ENCODE measurements at places on chromosomes 3 and 15. TPM values are rescaled to one million over a fixed set of nuclear protein-coding genes. Genes with fewer than 3 reads are reported as not detected.

DNA sequence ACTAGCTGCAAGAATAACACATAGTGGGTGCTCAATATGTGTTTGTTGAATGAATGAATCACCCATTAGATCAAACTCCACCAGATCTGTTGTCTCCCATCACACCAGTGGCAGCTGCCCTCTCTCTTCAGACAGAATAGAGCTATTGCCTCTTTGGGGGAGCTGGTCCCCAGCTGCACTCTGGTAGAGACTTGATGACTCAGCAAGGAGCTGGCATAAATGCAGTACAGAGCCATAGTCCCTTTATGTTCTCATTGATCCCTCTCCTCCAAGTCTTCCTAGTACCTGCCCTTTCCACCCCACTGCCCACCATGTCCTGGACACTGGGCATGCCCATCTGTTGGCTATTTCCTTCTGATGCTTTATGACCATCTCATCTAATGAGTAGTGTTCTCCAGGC is 361.9 kb downstream of the LRTM1 start:
- DNase-seq, result no peak

- no peak for DNase-seq
These were observed 370.9 kb downstream of the GABRG3 start for GRCh38 chr15:27341780-27342343.

GRCh38 chr3:76352511-76353284 is 567.3 kb upstream of the ZNF717 start:
- no peak for DNase-seq

DNA sequence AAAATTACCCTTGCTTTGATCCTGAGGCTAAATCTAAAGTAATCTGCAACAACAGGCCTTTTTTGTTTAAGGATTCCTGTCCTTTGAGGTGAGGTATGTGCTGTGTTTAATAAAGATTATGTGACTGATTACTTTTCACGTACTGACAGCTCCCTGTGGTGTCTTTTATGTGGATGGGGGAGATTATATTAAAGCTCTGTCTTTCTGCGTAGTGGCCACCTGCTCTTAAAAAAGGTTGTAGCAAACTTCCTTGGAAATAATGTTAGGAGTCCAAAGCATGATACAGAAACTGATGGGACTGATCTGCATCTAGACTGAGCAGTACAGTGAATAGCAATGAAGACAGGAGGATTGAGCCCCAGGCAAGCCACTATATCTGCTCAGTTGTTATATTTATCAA is 453.0 kb upstream of the GOLIM4 start:
- DNase-seq, result no peak

DNA sequence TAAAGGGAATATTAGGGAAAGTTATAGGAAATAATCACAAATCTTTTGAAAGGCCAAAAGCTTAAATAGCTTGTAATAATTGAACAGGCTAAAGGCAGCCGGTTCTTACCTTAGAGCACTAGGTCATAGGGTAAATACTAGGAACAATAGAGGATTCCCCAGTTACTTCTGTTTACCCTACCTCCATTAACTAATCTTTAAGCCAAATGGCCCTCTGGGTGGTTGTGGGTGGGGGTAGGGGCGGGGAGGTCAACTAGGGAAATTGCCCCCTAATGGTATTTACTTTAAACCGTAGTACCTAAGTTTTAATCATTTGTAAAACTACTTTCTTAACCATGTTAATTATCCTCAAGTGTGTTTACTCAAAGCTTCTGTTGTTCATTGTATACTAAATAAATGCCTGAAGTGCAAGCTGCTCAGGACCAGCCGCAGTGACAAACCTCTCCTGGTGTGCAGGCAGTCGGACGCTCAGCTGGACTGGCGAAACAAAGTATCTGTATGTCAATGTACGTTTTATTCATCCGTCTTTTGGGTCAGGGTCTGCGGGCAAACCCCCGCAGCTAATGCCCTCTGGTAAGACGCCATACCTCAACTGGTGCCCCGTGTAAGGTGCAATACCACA is 18.9 kb downstream of the MAGEL2 start:
- no peak for DNase-seq

DNA sequence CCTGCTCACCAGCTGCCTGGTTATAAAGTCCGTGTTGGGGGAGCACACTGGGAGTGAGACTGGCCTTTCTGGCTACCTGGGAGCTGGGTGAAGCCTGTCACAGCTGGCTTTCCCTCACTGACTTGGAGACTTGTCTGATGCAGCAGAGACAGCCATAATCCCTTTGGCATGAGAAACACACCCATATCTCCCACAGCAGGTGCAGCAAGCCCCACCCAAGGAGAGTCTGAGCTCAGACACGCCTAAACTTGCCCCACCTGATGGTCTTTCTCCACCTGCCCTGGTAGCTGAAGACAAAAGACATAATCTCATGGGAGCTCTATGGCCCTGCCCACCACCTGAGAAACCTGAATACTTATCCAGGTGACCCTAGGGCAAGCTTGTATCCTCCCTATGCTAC is 54.8 kb downstream of the NMD3 start:
- no peak for DNase-seq

DNA sequence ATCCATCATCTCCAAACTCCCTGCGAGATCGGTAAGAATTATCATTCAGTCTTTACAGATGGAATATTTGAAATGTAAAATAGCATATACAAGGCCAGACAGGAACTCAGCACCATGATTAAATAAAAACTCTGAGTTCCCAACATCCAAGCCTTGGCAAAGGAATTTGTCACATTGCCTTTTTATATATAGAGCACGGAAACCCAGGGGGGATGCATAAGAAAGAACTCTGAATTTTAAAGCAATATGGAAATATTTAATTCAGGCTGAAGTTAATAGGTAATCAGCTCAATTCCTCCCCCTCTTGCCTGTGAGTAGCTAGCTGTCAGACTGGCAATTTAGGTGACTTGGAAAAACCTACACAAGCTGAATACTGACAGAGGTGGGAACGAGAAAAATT is 217.9 kb upstream of the KCNMB2 start:
- peak; percentile 37 for DNase-seq

DNA sequence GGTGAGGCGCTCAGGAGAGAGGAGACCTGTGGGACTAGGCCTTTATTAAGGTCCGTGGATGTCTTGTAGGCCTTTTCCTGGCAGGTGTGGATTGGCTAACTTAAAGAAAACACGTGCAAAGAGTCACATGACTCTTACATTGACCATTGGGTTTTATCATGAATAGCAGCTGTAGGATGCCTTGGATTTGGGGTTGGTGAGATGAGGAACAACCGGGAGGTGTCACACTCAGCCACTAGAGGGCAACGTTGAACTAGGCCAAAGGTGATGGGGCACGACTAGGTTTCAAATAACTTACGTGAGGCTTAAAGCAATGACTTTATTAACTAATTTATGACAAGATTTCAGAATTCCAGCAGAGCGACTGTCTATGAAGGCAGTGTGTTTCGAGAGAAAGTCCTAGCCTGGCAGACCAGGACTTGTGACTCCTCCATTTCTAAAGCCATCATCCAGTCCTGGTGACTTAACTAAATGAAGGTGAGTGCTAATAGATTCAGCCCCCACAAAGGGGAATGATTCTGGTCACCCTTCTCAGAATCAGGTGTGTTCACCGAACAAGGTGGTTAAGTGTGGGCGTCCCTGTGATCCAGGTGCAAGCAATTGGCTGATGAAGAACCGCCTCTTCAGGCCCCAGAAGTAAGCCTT is 345.6 kb downstream of the MCTP2 start:
- DNase-seq, result no peak

DNA sequence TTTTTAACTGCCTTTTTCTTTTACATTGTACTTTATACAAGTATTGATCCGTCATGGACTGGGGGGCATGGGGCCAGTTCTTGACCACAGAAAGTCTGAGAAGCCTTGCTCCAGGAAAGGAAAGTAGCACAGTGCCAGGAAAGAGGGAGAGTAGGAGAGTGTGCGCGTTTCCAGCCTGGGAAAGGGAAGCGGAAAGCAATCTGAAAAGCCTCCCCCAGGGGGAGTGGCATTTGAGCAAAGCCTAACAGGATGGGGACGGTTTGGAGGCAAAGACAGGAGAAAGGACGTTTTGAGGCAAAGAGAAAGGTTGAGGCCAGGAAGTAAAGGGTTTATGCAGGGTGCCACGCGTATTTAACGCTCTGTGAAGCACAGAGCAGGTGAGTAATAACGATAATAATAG is 116.9 kb downstream of the RORA start:
- DNase-seq, result no peak

DNA sequence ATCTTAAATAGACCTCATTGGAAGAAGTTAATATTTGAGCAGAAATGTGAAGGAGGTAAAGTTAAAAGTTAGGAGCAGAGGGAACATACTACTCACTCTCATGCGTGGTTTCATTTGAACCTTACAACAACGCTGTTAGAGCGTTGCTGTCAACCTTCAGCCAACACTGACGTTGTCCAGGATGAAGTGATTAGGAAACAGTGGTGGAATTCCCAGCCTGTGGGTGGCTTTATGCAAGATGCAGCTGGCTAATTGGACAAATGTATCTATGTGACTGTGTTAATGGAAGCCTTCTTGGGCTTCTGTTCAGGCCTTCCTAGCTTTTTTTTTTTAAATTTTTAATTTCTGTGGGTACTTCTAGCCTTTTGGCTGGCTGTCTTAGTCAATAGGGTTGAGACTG is 40.5 kb downstream of the PTPRG start:
- DNase-seq, result no peak

DNA sequence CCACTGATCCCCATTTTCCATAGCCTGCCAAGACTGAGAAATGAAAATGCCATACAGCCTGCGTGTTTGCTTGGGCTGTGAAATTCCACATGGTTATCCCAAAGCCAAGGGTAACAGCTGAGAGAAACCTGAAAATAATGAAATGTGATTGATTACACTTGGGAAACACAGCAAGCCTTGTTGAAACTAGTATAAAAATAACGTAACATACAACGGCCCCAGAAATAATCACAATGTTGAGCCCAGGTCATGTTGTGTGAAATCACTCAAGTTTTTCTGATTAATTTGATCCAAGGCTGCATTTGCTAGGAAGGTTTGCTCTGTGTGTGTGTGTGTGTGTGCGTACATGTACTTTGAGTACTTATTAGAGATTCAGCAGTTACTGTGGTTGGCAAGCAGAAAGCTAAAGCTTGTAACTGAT is 269.0 kb downstream of the OXSM start:
- DNase-seq, result peak; percentile 9

- no peak for DNase-seq
These were observed 112.6 kb upstream of the KBTBD8 start for GRCh38 chr3:66885326-66886000.

- no peak for DNase-seq
These were observed 23.7 kb upstream of the PCOLCE2 start for GRCh38 chr3:142912402-142913172.

DNA sequence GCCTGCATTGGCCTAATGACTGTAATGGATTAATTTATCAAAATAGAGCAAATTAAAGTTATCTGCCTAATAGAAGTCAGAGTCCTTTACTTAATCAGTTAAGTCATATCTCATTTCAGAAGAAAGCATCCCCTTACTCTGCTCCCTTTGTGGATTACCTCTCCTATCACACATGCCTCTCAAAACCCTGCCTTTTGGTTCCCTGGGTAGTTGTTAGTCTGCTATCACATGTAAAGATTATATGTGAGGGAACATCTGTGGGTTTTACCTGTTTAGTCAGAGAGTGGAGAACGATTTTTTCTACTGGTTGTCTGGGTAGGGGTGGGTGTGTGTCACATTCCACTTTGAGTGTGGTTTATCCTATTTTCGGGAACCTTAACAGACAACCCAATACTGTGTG is 16.4 kb downstream of the UBE2E2 start:
- DNase-seq, result no peak

SKIC8 gene
- total RNA-seq, result 89.6 TPM

MUC20 gene
- 2.6 TPM for total RNA-seq

SERINC4 gene
- not detected for total RNA-seq

SORD gene
- total RNA-seq, result 24.6 TPM

SIDT1 gene
- total RNA-seq, result 49.6 TPM

INSYN1 gene
- total RNA-seq, result 26.1 TPM

PRICKLE2 gene
- total RNA-seq, result 24.2 TPM
